ENCODE measurements at places on chromosomes 6 and 20.

GRCh38 chr6:3718407-3718806 is 33.1 kb downstream of the PXDC1 start:
- DNase-seq, result no peak

- DNase-seq, result no peak
Measured at GRCh38 chr6:123629258-123629941, 7.3 kb downstream of the TRDN start.

DNA sequence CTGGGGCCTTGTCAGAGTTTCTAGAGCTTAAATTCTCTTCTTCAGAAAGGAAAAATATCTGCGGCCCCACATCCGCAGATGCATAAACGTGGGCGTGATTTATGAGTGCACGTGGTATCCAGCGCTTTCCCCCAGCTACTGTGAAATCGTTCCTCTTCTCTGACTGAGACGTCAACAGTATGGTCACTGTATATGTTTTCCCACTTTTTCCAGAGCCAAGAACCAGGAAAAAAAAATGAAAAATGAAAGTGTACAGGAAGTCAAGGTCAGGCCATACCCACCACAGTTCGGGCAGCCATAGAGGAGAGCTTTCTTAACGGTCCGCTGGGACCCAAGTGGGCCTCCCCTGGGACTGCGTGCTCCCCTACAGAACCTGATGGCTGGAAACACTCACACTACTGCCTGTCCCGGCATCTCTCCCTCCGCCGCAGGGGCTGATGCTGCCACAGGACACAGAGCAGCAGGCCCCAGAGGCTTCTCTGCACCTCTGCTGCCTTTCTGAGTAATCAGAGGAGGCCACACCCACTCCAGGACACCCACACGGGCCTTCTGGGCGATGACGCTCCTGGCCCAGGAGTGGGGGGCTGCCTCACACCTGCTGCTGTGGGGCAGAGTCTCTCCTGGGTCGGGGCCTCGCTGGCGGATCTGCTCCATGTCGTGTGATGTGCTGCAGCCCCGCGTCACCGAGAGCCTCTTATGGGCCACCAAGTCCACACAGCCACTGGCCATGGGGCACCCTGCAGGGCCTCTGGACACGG is 16.4 kb upstream of the STX16 start:
- DNase-seq, result no peak

DNA sequence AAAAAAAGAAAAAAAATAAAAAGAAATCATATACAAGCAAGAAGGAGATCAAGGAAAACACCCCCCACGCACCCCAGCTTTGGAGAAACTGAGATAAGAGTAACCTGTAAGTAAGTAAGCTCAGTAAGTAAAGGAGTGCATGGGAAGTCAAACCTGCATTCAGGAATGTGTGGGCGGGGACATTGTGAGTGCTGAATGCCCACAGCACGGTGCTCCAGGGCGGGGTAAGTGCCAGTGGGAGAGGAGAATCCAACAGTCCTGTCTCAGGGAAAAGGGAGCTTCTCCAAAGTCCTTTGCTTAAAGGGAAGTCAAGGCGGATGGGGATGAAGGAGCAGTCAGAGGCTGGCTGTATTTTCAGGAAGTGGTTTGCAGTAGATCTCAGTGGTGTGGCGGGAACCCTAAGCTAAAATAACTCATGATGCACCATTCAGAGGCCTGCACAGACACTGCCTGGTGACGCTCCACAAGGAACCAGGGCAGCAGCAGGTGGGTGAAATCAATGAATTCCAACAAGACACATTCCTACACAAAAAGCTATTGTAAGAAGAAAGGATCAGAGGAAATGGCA is 368.0 kb downstream of the QKI start:
- DNase-seq, result no peak

GRCh38 chr6:170424604-170425126 is 118.1 kb downstream of the FAM120B start:
- DNase-seq, result no peak

DNA sequence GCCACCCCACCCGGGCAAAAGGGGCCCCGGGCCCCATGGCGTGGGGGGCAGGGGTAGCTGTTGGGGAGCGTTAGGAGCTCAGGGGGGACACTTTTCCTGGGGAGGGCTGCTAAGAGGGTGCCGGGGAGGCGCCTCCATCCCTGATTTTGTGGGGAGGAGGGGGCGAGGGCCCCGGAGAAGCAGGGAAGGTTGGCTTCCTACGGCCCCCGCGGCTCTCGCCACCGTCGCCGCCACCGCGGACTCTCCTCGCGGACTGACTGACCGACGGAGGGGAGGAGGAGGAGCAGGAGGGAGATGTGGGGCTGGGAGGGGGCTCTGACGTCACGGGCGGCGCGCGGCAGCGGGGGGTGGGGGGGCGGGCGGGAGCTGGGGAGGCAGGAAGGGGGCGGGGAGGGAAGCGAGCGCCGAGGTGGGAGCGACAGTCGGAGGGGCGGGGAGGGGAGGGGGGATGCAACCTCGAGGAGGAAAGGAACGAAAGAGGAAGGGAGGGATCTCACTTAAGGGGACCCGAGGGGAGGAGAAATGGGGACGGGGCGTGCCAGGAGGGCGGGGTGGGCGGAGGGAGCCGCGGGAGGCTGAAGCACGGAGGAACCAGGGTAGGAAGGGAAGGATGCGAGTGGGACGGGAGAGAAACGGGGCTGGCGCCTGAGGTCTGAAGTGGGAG is 5.1 kb downstream of the GABBR1 start:
- peak; percentile 26 for DNase-seq

- no peak for DNase-seq
Measured at GRCh38 chr6:28655164-28655563, 129.5 kb downstream of the GPX5 start.

- DNase-seq, result no peak
Measured at GRCh38 chr6:143900358-143900757, 36.1 kb downstream of the ZC2HC1B start.

GRCh38 chr6:72374857-72375256 is 247.0 kb upstream of the KCNQ5 start:
- DNase-seq, result no peak

- no peak for DNase-seq
Measured at GRCh38 chr20:61594198-61594597, 342.1 kb downstream of the CDH4 start.

GRCh38 chr20:43237651-43238168 is 48.0 kb upstream of the PTPRT start:
- no peak for DNase-seq

GRCh38 chr20:37839955-37840354 is 63.0 kb upstream of the VSTM2L start:
- DNase-seq, result no peak

GRCh38 chr6:99979953-99980352 is 14.1 kb downstream of the MCHR2 start:
- DNase-seq, result no peak

- no peak for DNase-seq
Measured at GRCh38 chr20:25683050-25683449, 13.6 kb downstream of the ZNF337 start.

DNA sequence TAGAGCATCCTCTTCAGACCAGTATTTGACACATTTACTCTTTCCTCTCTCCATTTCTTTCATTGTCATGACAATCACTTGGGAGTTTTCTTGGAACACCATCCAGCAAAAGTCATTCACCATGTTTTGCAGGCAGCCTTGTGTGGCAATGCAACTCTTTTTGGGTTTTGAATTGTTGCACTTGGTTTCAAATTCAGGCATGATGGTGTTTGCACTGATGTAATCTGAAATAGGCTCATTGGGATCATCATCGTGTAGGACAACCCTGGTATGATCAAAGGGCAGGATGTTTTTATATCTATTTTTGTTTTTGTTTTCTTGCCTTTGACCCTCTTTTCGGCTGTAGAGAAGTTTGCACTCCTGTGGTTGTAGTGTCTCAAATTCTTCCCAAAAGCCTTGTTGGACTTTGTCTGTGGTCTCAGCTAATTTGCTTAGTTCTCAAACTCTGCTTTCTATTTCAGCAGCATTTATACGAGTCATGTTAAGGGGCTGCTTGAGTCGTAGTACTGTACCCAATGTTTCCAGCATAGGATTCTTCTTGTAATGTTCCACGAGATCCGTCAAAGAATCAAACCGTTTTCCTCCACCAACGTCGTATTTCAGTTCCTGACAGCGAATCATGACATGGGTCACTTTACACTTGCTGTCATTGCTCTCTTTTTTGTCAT is 160.8 kb upstream of the TNFAIP3 start:
- DNase-seq, result no peak

- no peak for DNase-seq
Measured at GRCh38 chr20:32823078-32823477, 3.3 kb downstream of the MAPRE1 start.

GRCh38 chr20:4084096-4084495 is 68.7 kb upstream of the RNF24 start:
- DNase-seq, result no peak

DNA sequence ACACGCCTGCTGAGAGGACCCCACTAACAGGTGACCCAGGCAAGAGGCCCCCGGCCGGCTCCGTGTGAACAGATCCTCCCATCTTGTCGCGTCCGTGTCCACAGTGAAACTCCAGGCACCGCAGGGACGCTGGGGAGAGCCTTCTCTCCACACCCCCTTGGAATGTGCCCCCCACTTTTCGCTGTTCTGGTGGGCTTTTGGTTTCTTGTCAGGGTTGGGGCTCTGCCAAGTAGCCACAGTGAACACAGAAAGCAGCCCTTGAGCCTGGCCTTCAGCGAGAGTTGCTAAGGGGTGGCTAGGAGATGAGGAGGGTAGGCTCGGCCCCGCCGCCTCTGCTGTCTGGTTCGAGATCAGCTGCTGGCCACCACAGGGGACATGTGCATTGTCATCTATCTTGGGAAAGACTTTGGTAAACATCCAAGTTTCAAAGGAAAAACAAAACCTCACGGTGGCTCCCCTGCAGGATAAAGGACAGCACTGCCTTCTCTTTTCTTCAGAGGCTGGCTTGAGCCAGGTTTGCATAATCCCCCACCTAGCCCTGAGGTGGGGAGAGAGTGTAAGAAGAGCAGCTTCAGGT is 22.7 kb downstream of the SYNDIG1 start:
- no peak for DNase-seq

GRCh38 chr20:59466107-59466815 is 138.1 kb upstream of the PHACTR3 start:
- no peak for DNase-seq

- DNase-seq, result no peak
Measured at GRCh38 chr20:22556565-22557056, 27.8 kb downstream of the FOXA2 start.

DNA sequence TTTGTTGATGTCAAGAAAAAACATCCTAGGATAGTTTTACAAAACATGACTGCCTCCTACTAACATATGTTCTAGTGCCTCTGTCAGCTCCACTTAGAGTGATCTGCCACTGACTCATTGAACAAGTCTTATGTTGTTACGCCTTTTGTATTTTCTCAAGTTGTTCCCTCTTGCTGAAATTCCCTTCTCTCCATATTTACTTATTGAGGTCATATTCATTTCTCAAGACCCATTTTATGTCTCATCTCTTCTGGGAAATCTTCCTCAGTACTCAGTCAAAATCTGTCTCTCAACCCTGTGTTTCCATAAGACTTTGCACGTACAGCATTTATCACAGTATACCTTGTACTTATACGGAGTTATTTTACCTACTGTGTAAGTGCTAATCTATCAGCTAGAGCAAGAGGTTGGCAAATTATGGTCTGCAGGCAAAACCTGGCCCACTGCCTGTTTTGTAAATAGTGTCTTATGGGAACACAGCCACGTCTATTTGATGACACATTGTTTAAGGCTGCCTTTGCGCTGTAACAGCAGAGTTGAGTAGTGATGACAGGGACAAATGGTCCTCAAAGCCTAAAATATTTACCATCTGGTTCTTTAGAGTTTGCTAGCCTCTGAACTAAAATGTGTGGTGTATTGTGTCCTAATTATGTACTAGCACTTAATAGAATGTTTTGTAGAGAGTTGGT is 83.4 kb downstream of the ADGRB3 start:
- peak; percentile 85 for DNase-seq

DNA sequence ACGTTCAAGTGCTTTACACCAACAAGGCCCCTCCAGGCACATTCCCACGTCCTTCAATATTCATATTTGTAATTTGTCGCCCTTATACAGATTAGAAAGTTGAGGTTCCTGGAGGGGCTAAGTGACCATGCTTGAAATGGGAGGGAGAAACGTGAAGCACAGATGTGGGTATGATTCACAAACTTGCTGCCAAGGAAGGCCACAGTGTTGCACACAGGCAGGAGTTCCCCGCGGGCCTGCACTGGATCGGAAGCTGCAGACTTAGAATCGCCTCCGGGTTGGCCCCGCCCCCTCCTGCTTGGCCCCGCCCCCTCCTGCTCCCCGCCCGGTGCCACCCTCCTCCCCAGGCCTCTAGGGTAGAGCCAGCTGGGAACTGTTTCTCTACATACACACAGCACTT is 58.2 kb upstream of the QKI start:
- no peak for DNase-seq

DNA sequence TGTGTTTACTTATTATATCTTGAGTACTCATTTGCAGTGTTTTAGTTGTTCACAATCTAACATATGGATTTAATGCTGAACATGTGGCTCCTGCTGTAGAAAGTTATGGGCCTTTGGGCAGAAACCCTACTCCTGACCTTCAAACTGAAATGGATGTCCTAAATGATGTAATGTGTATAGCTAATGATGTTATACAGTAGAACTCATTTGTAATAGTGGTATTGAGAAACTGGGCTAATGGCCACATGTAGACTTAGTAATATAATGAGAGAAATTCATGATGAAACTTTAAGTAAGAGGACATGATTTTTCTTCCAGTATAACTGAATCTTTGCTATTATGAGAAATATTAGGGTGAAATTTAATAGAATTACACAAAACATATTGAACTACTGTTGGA is 121.3 kb upstream of the PTPRK start:
- DNase-seq, result no peak

- no peak for DNase-seq
Measured at GRCh38 chr6:255751-256083, 36.6 kb upstream of the DUSP22 start.

DNA sequence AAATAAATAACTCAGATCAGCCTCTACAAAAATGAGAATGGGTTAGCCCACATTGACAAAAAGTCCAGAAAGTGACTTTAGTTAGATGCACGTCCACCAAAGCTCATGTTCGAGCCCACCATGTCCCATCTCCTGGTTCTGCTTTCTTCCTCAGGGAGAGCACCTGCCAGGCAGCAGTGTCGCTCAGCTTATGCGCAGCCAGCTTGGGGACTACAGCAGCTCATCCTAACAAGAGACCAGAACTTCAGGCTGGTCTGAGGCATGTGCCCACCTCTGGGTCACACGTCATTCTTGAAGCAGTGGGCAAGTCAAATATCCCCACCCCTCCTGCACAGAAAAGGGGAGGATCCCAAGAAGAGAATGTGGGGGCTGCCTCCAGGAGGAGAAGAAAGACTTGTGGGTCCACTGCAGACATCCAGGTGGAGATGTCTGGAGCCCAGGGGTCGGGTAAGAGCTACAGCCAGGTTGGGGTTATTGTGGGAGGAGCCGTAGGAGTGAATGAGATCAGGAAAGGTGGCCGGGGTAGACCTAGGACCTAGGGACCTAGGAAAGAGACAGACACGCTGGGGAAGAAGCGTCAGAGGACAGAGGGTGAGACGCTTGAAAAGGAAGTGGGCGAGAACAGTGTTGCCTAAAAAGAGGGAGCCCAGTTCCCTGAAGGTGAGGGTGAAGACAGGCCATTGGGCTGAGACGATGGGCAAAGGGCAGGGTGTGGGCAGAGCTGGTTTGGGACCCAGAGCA is 52.5 kb downstream of the SSR1 start:
- DNase-seq, result no peak
